ENCODE measurements at places on chromosomes 3 and 15. TPM values are rescaled to one million over a fixed set of nuclear protein-coding genes. Genes with fewer than 3 reads are reported as not detected.

The SH3BP5 gene
- 78.0 TPM for total RNA-seq

The MEX3B gene
- total RNA-seq = 5.1 TPM

The SMAD6 gene
- total RNA-seq = 14.5 TPM

The JMJD7 gene
- total RNA-seq = 34.9 TPM

The GRAMD2A gene
- total RNA-seq = 3.7 TPM

The SLC25A26 gene
- total RNA-seq = 45.4 TPM

Data from dorsolateral prefrontal cortex (tissue), 122 donors.